ENCODE measurements at places on chromosomes 12 and 14.

DNA sequence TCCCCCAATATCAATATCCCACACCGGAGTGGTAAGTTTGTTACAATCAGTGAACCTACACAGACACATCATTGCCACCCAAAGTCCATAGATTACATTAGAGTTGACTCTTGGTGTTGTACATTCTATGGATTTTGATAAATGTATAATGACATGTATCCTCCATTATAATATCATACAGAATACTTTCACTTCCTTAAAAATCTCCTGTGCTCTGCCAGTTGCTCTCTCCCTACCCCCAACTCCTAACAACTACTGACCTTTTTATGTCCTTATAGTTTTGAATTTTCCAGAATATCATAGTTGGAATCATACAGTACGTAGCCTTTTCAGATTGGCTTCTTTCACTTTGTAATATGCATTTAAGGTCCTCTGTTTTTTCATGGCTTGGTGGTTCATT, 48.4 kb downstream of the SLC4A8 start:
- DNase-seq, result no peak

GRCh38 chr12:126760092-126760491, 1506.9 kb upstream of the TMEM132C start:
- DNase-seq, result no peak

GRCh38 chr12:2806700-2807099, 5.8 kb upstream of the ITFG2 start:
- DNase-seq, result no peak

DNA sequence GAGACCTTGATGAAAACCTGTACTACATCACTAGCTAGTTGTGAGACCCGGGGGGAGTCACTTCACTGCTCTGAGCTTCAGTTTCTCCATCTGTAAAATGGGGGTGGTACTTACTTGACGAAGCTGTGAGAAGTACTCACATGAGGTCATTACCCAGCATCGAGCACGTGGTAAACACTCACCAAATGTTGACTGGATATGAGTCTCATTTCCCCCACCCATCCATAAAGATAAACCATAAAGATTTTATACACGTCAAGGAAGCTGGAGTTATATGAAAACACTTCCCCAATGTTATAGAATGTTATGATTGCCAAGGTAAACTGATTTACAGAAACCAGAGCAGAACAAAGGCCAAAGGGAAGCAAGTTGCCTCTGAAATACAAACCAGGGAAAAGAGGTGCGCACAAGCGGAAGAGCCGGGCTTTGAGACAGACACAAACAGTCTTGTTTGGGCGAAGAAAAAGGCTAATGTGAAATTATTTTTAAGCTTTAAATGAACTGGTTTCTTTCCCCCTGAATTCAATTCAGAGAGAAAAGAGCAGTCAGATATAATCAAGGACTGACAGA, 536.8 kb downstream of the MED13L start:
- DNase-seq, result no peak

GRCh38 chr14:53350866-53351265, 197.7 kb upstream of the DDHD1 start:
- no peak for DNase-seq
